GM23338 (cell line): ENCODE measurements at places on chromosomes 5 and 9. TPM values are rescaled to one million over a fixed set of nuclear protein-coding genes. Genes with fewer than 3 reads are reported as not detected.

GRCh38 chr5:20522905-20523482 lies 535.0 kb upstream of the CDH18 start:
- no peak for DNase-seq

GRCh38 chr5:163889369-163889768 lies 383.9 kb downstream of the MAT2B start:
- no peak for DNase-seq

DNA sequence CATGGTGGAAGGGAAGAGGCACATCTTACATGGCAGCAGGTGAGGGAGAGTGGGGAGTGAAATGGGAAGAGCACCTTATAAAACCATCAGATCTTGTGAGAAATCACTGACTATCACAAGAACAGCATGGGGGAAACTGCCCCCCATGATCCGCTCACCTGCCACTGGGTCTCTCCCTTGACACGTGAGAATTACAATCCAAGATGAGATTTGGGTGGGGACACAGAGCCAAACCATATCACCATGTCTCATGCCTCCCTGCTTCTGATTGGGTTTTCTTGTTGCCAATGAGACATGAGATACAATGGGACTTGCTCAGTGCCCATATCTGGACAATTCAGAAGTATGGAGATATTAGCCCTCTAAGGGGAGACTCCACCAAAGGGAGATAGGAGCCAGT lies 97.4 kb downstream of the TARS1 start:
- DNase-seq: no peak

DNA sequence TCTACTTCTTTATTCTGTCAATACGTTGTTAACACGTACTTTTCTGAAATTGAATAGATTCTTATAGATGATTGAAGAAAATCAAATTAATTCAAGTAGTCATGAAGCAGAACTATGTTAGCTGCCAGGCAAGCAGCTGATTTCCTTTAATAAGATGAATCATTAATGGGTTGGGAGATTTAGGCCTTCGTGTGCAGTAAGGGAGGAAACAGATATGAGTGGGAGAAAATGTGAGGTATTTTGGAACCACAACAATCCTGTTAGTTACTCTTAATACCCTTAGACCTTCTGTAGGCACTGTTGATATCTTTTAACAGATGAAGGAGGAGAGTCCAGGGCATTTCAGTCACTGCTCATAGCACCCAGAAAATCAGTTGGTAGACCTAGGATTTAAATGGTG lies 121.0 kb downstream of the AOPEP start:
- DNase-seq: no peak

DNA sequence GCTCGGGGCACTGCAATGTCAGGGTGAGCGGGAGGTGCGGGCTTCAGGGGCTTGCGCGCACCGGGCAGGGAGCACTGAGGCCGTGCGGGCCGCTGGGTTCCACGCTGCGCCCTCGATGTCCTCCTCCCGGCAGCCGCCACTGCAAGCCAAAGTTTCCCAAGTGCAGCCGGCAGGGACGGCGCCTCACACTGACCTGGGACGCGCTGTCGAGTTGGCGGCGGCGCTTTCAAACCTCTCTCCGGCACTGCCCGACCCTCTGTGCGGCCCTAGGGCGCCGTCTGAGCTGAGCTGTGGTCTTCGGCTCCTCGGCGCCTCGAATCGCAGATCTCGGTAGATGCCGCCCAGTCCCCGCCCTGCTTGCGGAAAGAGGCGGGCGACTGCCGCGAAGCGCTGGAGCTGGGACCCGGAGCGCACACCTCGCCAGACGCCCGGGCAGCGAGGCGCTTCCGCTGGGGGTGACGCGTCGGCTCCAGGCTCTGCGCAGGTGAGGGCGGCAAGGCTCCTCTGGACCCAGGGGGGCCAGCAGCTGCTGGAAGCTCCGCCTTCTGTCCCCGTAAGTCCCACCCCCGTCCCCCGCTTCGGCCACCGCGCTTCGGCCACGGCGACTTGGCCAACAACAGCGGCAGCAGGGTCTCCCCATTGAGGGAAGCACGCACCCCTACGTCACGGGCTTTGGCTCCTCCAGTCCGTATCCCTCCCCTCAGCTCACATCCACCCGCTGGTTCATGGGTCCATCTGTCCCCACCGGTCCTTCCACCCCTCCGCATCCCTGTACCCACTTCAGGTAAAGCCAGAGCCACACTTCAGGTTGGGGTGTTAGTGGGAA lies at the start of gene ANKRD34B:
Gene ANKRD34B (minus strand): TSS at position 320 of the 826 bp plus-strand sequence. CDS start 10,261 bp downstream, outside the sequence.
- peak; percentile 89 for DNase-seq

DNA sequence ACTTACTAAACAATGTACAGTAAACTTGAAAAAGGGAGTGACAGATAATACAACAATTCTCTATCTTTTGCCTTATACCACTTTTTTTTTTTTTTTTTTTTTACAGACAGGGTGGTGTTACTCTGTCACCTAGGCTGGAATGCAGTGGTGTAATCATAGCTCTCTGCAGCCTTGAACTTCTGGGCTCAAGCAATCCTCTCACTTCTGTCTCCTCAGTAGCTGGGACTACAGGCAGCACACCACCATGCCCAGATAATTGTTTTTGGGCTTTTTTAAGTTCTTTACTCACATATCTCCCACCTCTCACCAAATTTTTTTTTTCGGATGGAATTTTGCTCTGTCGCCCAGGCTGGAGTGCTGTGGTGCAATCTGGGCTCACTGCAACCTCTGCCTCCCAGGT lies 171.9 kb upstream of the SLC12A2 start:
- DNase-seq: no peak

DNA sequence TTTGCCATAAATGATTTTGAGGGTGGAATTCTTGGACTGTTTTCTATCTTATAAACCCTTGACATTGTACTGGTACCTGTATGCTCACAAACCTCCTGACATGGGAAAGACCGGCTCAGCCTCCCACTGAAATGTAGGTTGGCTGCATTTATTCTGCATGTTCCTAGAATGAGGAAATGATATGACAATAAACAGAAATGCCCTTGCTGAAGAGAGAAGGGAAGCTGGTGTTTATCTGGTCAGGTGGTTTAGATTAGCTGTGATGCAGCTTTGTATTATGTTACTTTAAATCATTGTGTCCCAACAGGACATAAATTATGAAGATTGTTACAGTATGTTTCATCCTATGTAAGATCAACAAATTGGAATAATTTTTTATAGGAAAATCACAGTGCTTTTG lies 23.1 kb upstream of the CATSPER3 start:
- no peak for DNase-seq

GRCh38 chr9:136117916-136118319 lies 757 bp downstream of the TMEM250 start:
- peak; percentile 35 for DNase-seq

- DNase-seq: no peak
Observed at GRCh38 chr9:71937898-71938297, 26.5 kb downstream of the C9orf85 start.

- peak; percentile 22 for DNase-seq
Observed at GRCh38 chr9:5482194-5482593, 28.1 kb upstream of the PDCD1LG2 start.

DNA sequence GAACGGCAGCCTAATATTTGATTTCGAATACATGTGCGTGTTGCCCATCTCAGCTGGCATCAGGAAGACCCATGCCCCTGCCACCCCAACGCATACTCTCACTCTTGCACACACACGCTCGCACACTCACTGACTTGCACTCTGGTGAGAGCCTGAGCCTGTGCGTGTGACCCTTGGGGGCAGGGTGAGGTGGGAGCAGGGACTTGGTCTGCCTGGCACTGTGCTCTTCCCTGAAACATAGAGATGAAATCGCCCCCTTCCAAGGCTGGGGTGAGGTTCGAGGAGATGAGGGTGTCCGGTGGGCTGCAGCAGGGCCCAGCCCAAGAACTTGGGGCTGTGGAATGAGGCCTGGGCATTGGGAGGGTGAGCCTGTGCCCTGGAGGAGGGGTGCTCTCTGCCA lies 1.2 kb downstream of the LCN9 start:
- DNase-seq: no peak

DNA sequence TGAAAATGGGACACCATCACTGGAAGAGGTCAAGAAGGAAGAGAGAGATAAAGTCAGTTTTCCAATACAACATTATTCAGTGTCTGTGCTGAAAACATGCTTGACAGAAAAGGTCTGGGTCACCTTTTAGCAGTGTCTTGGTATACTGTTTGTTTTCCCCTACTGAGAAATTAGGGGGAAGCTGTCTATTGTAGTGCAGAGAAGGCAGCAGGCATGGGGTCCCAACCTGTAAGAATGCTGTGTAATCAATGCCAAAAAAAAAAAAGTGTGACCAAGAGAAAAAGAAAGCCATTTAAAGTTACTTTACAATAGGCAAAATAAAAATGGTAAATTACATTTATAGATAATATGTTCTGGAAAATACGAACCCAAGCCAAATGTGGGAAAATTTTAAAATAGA lies 139.3 kb downstream of the RAB3C start:
- DNase-seq: peak; percentile 41

DNA sequence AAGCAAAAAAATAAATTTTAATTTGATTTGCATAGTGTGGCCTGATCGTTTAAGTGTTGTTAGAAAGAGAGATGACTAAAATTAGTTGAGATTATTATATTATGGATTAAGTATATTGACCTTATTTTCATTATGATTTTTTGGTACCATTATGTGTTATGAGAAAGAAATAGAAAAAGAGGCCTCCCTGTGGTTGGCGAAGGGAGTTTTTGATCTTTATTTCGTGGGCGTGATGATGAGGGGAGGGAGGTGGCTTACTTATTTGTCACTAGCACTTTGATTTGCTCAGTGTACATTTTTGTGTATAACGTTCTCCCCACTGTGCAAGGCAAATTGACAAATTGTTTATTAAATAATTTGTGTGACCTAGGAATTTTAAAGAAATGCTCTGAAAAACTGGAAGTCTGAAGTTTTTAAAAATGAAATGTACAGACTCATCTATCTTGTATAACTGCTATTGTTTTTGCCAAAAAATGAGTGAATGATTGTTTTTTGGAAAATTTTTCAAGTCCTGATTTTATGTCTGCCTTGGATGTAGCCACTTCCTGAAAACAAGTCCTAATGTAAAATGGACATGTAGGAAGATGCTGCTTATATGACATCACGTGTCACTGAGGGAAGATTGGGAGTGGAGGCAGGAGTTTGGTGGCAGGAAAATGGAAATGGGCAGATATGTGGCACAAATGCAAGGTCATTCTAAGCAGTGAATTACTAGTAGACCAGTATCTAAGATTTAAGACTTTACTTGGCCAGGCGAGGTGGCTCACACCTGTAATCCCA lies 3.0 kb downstream of the DAPK1 start:
- DNase-seq: no peak

- DNase-seq: no peak
Observed at GRCh38 chr5:169344629-169345028, 43.7 kb upstream of the SLIT3 start.

GRCh38 chr5:60340965-60341471 lies 358.9 kb downstream of the DEPDC1B start:
- DNase-seq: no peak

DNA sequence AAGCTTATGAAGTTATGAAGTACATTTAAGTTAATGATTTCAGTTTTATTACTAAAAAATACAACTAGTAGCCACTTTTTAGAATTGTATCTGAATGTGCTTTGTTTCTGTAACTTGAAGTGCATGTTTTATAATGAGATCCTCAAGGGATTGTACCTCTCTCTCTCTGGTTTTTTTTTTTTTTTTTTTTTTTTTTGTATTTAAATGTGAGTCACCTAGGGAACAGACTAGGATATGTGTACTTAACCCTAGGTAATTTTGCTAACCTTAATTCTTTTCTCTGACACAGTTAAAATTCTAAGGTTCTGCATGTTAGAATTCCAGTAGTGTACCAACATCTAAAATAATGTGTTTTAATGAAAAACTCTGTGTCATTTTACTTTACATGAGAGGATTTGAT lies 59.5 kb downstream of the CDC42SE2 start:
- no peak for DNase-seq

GRCh38 chr5:13307480-13307879 lies 637.0 kb downstream of the DNAH5 start:
- DNase-seq: no peak

DNA sequence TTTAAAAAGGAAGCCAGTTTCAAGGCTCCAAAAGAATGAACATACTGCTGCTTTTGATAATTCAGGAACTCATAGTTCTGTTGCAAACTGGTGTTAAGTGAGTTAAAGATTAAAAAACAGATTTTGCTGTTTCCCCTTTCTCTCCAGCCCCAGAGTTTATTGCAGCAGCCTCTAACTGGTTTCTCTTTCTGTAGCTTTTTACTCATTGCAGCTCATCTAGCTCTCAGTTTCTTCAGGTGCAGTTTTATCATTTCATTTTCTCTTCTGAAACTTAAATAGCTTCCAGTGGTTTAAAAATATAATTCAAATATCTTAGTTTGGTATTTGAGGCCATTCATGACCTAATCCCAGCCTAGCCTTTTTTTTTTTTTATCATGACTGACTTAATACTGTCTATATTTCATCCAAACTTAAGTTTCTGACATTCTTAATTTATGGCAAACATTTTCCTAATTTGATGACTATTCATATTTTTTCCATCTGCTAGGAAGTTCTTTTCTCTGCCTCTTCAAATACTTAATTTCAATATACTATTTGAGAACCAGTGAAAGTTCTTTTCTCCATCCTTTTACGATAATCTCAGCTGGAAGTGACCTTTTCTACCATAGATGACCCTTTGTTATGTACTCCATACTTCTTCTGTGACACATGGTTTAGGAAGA lies 252.7 kb upstream of the GRIA1 start:
- no peak for DNase-seq

DNA sequence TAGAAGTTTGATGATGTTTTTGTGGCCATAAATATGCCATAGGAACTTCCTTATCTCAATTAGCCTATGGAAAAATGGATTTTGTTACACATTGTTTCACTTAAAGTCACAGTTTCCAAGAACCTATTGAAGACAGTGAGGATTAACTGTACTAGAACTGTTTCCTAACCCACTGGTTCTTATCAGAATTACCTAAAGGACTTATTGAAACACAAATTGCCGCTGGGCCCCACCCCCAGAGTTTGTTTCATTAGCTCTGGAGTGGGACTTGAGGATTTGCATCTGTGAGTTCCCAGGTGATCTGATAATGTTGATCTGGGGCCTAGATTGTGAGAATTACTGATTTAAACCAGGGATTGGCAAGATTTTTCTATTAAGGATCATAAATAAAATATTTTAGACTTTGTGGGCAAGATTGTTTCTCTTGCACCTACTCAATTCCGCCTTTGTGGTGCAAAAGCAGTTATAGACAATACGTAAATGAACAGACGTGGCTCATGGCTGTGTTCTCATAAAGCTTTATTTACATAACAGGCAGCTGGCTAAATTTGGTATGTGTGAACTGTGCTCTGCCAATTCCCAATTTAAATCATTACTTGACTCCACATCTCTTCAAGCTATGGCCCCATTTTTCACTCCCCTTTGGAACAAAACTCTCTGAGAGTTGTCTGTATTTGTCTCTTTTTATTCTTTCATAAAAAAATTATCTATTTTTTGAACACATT lies 9.3 kb downstream of the JAK2 start:
- no peak for DNase-seq

DNA sequence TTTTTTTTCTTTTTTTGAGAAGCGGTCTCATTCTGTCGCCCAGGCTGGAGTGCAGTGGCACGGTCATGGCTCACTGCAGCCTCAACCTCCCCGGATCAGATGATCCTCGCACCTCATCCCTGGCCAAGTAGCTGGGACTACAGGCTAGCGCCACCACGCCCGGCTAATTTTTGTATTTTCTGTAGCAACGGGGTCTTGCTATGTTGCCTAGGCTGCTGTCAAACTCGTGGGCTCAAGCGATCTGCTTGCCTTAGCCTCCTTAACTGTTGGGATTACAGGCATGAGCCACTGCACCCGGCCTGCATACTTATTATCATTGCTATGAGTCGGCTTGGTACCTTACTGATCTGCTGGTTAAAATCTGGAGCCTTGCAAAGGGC lies 790 bp upstream of the IARS1 start:
- DNase-seq: peak; percentile 21

LCN15 gene
- total RNA-seq: 0.54 and 0.90 TPM in 2 replicates

IFNE gene
- total RNA-seq: 0.21 and 0.35 TPM in 2 replicates

SGCD gene
- total RNA-seq: 0.03 TPM in 1 of 2 replicates, not detected in the other

ADAMTS2 gene
- total RNA-seq: 6.4 and 8.1 TPM in 2 replicates

FAXDC2 gene
- total RNA-seq: 1.8 and 4.6 TPM in 2 replicates
